Keratinocyte (primary cell): ENCODE measurements at places on chromosomes 6 and 20.

- DNase-seq, result no peak
Observed at GRCh38 chr6:35489995-35490791, 6.7 kb downstream of the TEAD3 start.

- DNase-seq, result no peak
Observed at GRCh38 chr6:135105710-135106109, 51.1 kb upstream of the HBS1L start.

DNA sequence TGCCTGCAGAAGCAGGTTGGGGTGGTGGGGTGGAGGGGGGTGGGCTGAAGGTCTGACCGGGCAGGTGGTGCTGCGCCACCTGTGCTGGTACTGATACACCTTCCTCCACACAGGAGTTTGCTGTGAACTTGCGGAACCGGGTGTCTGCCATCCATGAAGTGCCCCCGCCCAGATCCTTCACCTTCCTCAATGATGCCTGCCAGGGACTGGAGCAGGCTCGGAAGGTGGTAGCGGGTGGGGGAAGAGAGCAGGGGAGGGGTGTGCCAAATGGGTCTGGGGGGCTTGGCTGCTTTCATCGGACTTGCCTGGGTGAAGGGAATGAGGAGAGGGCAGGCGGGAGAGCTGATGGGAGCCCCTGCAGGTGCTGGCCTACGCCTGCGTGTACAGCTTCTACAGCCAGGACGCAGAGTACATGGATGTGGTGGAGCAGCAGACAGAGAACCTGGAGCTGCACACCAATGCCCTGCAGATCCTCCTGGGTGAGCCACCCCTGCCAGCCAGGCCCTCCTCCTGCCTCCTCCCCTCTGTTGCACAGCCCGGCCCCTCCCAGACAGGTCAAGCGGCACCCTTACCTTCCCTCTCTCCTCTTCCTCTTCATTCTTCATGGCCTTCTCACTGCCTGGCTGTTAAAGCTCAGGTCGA, 6.7 kb downstream of the DNPH1 start:
- no peak for DNase-seq

GRCh38 chr6:138563650-138564049, 64.4 kb upstream of the NHSL1 start:
- DNase-seq, result no peak

GRCh38 chr6:168598251-168599117, 157.5 kb downstream of the SMOC2 start:
- DNase-seq, result no peak

GRCh38 chr20:14888134-14888533, 550.7 kb upstream of the FLRT3 start:
- no peak for DNase-seq

DNA sequence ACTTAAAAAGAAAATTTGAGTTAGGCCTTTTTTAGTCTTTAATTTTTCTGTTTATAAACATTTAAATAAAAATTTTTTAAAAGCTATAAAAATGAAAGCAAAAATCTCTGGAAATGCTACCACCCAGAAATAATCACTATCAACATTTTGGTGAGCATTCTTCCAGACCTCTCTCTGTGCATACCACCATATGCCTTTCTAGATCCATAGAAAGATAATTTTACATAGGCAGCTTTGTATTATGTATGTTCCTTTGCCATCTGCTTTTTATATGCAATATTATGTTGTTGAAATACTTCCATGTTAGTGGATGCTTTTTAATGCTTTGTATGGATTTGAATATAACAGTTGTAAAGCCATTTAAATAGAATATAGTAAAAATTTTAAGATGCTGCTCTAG, 496.7 kb upstream of the HTR1E start:
- no peak for DNase-seq

- no peak for DNase-seq
Observed at GRCh38 chr6:75147512-75147911, 58.3 kb downstream of the COL12A1 start.

GRCh38 chr6:13336553-13336952, 8.2 kb upstream of the TBC1D7 start:
- DNase-seq, result peak; percentile 90

DNA sequence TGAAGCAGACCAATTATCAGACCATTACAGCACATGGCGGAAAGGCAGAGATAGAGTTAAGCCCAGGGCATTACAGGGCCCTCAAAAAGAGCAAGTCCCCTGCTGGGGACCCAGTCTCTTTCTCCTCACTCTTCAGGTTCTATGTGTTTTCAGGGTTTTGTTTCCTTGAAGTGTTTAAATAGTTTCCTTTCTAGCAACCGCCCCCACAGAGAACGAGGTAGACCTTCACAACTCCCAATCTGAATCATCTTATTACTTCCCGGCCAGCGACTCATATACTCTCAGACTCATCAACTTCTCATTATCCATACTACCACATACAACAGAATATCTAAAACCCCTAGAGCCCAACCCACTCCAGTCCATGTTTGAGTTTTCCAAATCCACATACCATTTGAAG, 526.6 kb upstream of the ARID1B start:
- no peak for DNase-seq

DNA sequence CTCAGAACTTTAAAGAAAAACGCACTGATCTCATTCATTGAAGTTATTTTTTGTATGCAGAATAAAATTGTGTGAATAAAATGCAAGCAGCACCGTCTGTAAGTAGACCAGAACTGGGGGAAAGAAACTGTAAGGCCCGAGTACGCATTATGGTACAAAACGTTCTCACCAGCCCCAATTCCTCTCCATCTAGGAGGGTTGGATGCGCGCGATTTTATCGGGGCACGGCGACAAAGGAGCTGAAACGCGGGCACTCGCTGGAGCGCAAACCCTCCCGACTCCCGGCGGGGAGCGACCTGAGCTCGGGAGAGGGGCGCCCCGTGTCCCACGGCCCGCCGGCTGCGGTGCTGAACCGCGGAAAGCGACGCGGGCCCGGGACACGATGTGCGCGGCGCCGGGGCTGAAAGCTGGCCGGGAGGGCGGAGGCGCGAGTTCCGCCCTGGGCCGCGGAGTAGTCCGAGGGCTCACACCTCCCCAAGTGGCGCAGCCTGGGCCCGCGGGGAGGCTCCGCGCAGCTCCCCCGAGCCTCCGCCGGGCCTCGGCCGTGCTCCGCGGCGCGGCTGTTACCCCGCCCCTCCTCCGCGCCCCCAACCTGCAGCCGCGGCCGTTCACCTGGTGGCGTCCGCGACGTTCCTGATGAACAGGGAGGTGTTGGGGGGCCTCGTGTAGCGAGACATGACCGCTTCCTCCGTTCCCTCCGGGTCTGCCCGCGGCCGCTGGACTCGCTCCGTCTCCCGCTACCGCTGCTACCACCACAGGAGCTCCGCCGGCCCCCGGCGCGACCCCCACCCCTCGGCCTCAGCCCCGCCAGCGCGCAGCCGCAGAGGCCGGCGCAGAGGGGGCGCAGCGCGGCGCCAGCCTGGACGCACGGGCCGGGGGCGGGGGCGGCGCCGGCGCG, at the start of gene SRSF12:
Gene SRSF12, minus strand, starts transcription at position 861 of the 898 bp plus-strand sequence. Its CDS starts 184 bp downstream, at position 677.
- no peak for DNase-seq

GRCh38 chr6:75991941-75992340, 80.5 kb downstream of the IMPG1 start:
- DNase-seq, result no peak

DNA sequence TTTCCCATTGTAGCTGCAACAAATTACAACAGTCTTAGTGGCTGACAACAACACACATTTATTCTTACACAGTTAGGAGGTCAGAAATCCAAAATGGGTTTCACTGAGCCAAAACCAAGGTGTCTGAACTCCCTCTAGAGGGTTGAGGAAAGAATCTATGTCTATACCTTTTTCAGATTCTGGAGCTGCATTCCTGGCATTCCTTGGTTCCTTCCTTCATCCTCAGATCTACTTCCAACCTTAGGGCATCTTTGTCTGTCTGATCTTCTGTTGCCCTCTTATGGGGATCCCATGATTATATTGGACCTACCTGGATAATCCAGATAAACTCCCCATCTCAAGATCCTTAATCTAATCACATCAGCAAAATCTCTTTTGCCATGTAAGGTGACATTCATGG, 540.9 kb upstream of the MAP3K7 start:
- no peak for DNase-seq

DNA sequence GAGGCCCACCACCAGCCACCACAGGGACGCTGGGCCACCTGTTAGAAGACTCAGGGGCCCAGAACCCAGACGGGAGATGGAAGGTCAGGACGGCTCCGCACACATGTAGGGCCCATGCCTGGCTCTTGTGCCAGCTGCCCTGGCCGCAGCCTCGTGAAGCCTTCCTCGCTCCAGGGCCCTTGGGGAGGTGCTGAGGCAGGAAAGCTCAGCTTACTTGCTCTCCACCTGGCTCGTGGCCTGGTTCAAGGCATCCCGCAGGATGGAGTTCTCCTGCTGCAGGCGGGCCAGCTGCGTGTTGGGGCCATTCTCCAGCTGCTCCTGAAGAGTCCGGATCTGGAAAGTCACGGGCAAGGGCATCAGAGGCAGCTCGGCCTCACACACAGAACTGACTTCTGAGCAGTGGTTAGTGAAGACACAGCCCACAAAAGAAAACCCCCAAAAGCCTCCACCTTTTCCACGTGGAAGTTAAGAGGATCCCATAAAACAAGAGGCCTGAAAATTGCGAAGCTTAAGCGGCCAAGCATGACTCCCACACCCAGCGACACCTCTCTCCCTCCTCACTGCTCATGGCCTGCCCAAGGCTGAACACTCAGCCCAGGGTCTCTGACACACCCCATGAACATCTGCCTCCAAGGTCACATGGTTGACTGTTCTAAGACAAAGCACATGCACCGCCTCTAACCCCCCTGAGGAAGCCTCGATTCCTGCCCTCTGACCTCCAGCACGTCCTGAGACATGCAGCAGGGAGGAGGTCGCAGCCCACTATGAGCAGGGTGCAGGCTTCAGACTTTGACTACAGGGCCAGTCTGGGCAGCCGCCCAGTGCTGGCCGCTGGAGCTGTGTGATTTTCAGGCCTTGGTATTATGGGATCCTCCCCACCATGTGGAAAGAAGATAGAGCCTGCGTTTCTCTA, 46.5 kb downstream of the RRBP1 start:
- DNase-seq, result no peak

GRCh38 chr6:69953491-69953890, 87.1 kb downstream of the COL19A1 start:
- DNase-seq, result no peak

- no peak for DNase-seq
Observed at GRCh38 chr20:46990596-46991104, 96.0 kb downstream of the EYA2 start.

DNA sequence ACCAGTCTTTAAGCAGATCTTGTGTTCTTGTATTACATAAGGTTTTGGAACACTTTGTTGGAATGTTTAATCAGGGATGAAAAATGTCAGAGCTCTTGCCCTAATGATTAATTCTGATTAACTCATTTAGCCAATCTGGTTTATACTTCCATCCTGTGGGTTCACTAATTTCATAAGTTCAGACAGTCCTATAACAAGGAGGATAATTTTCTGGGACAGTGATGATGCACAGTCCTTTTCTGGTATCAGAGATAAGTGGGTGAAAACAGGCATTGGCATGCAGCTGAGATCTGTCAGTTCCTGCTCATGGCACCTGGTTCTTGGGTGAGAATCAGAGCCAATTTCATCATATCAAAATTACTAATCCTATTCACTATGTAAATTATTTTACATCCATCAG, 125.0 kb upstream of the LAMA2 start:
- DNase-seq, result peak; percentile 72

DNA sequence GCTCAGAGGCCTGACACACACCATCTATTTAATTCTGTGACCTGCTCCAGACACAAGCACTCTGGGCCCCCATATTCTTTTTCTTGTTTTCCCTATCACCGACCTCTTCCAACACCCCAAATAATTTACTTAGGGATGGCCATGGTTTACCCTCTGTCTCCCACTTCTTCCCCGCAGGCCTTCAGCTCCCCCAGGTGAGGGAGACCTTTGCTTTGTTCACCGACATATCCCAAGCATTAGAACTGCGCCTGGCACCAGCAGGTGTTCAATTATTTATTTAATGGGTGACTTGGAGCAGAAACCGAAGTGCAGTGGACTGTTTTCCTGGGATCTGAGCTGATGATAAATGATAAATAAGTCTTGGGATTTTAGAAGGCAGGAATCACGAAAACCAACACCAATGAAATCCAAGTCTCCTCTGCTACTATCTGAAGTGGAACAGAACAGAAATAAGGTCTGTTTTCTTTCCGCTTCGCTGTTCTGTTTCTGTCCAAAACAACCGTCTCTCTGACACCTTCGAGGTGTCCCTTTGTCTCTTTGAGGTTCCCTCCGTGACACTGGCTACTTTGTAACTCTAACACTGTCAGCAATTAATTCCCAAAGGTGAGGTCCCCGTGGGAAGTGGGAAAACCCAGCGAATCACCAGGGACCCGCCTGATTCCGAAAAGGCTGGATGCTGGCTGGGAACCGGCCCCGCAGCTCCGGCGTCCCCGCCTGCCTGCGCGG, 1.1 kb upstream of the RIN2 start:
- no peak for DNase-seq

DNA sequence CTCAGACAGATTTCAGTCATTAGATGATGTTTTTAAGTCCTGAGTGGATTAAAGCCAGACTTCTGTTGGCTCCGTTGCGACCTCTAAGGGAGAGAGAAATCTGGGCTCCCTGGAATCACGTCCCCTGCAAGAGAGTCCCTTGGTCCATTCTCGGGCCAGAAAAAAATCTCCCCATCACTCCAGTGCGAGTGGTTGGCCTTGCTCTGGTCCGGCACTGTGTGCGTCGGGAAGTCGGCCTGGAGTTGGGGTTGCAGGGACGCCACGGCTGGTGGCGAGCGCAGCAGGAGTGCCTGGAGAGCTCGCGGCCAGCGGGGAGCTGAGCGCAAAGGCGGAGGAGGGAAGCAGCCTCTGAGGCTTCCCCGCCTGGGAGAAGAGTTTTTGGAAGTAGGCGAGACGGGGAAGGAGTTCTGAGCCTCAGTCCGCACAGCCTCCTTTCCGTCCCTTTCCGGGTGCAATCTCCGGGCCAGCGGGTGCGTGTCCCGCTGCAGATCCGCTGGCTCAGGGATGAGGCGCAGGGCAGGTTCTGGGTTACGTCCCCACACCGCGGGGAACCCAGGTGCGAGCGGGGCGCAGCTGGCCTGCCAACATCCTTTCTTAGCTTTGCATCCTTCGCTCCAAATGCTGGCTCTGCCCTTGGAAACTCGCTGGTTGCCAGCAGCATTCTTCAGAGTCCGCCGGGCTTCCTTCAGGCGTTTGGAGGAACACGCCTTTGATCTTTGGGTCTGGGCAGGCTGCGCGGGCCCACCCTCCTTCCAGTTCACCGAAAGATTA, 6.8 kb downstream of the TCF21 start:
- DNase-seq, result no peak

DNA sequence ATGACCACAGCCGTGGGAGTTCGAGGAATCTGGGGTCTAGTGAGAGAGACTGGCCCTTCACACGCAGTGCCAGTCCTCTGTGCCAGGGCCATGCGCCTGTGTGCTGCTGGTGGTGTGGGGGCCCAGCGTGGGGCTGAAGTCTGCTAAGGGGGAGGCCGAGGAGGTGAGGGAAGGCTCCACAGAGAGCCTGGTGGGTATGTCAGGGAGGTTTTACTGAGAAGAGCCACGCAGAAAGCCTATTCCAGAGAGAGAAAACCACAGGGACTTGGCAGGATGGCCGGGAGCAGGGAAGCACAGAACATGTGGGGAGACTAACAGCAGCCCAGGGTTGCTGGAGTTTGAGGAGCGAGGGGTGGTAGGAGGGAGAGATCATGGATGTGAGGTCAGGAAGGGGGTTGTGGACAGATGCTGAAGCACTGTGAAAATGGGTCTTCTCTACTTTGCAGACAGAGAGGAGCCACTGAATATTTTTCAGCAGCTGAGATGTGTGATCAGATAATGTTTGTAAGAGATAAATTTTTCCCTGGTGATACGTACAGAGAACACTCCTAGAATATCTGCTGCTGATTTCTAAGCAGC, 35.3 kb downstream of the DUSP22 start:
- DNase-seq, result no peak
